ENCODE measurements at places on chromosomes 4 and X.

GRCh38 chr4:97548186-97548585, 595.1 kb downstream of the STPG2 start:
- no peaks in the 10 kb centered on the region for H3K36me3 ChIP-seq
- H3K4me3 ChIP-seq: no peak overlapping the region
- H3K4me1 ChIP-seq: no peaks in the 10 kb centered on the region
- H3K27ac ChIP-seq: no peak overlapping the region
- no peak for DNase-seq

- H3K27me3 ChIP-seq: no peaks in the 10 kb centered on the region
- H3K27ac ChIP-seq: no peak overlapping the region
- no peak overlapping the region for H3K4me3 ChIP-seq
- no peaks in the 10 kb centered on the region for H3K4me1 ChIP-seq
- no peaks in the 10 kb centered on the region for H3K36me3 ChIP-seq
Measured at GRCh38 chrX:132584936-132585335, 96.1 kb upstream of the MBNL3 start.

DNA sequence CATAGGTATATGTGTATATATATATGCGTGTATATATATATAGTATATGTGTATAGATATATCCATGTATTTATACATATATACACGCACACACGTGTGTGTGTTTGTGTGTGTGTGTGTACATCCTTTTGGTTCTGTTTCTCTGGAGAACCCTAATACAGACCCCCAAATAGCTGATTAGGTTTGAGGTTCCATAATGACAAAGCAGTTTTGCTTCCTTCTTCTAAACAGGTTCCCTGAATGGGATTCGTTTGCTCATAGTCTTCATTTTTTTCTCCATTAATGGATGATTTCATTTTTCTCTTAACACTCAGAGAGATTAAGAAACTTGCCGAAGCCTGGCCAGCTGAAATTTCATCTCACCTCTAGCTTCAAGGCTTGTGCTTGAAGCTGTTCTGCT, 234.0 kb upstream of the BCOR start:
- no peaks in the 10 kb centered on the region for H3K4me1 ChIP-seq
- peaks cover 2% of the 10 kb centered on the region for H3K36me3 ChIP-seq
- no peak overlapping the region for H3K27ac ChIP-seq

DNA sequence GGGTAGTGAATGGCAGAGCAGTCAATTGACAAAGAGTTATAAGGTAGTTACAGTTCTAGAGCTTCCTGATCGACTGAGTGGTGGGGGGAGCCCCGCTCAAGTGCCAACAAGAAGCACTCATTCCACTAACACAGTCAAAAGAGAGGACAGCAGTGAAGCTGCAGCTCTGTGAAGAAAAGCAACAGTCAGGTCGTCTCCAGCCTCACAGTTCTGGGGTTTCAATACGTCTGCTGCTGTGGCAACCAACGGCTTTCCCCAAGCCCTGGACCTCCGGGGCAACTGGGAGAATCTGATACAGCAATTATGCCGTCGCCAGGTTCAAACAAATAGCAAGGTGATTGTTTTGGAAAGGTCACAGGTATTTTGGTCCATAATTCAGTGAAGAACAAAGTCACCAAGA, 30.8 kb downstream of the GPM6B start:
- no peak overlapping the region for H3K4me3 ChIP-seq
- H3K27me3 ChIP-seq: no peaks in the 10 kb centered on the region
- DNase-seq: no peak
- H3K27ac ChIP-seq: no peak overlapping the region
- H3K4me1 ChIP-seq: no peaks in the 10 kb centered on the region
- no peaks in the 10 kb centered on the region for H3K36me3 ChIP-seq

- H3K36me3 ChIP-seq: no peaks in the 10 kb centered on the region
- no peak for DNase-seq
- H3K27me3 ChIP-seq: peaks cover 2% of the 10 kb centered on the region
- H3K27ac ChIP-seq: no peak overlapping the region
- H3K4me3 ChIP-seq: no peak overlapping the region
Measured at GRCh38 chrX:121009764-121010163, 24.2 kb upstream of the CT47A1 start.

DNA sequence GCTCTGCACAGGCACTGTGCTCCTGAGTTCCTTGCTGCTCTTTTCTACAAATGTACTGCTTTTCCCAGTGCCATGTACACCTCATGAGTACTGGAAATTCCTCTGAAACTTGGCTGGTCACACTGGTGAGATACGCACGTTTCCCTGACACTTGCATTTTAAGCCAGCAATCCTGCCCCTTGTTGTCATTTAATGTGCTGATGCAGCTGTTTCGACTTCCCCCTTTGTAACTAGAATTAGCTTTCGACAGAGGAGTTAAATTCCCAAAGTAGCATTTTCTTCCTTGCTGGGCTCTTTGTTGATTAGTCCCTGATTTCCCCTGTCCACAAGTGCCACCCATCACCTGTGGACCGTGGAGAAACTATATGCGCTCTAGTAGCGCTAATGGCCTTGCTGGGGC, 77.5 kb downstream of the IQCM start:
- no peak for DNase-seq
- H3K4me3 ChIP-seq: no peak overlapping the region
- no peak overlapping the region for H3K27ac ChIP-seq
- no peaks in the 10 kb centered on the region for H3K27me3 ChIP-seq
- H3K36me3 ChIP-seq: no peaks in the 10 kb centered on the region

DNA sequence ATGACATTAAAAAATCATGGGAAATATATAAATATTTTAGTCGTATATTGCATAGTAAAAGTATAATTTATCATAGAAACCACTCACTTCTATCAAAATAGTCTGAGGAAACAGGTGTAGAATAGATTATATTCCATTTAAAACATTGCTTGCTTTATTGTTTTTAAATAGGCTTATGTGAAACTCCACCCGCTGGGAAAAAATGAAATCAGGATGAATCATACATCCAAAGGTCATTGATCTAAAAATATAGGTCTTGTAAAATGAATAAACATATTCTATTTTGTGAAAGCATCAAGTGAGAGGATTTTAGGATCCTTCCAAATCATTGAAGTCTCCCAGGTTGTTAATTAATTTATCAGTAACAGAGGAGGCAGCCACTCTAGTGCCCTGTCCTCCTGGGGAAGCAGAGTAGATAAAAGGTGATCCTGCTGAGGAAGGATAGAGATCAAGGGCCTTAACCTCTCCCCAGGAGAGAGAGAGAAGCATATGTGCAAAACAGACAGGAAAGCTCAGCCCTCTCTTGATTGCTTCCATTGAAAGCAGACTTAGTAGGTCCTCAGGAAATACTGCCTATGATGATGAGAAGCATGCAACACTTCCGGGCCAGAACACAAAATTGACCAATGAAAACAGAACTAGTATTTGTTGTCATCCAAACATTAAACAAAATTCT, 96.8 kb upstream of the MAP9 start:
- H3K27ac ChIP-seq: no peak overlapping the region
- no peaks in the 10 kb centered on the region for H3K4me1 ChIP-seq
- H3K4me3 ChIP-seq: no peak overlapping the region

GRCh38 chr4:24229978-24230377, 340.1 kb upstream of the PPARGC1A start:
- DNase-seq: no peak
- H3K4me3 ChIP-seq: no peak overlapping the region
- no peaks in the 10 kb centered on the region for H3K36me3 ChIP-seq
- H3K4me1 ChIP-seq: no peaks in the 10 kb centered on the region
- no peak overlapping the region for H3K27ac ChIP-seq

- no peak overlapping the region for H3K4me3 ChIP-seq
- peaks cover 6% of the 10 kb centered on the region for H3K36me3 ChIP-seq
- DNase-seq: no peak
Measured at GRCh38 chr4:101230801-101231426, 116.4 kb downstream of the PPP3CA start.

DNA sequence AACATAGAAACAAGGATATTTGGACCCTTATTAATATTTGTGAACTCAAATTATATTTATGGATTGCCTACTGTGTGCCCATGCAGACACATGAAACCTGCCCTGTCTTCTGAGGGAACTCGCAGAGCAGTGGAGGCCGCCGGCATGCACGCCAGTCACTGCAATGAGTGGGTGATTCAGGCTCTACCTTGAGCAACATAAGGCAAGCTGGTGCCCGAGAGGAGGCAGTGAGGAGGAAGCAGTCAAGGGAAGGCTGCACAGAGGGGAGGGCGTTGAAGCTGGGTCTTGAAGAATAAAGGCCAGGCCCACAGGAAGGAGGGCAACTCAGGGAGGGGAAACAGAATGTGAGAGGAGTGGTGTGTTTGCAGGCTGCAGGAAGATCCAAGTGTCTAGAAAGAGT, 52.8 kb downstream of the PPEF2 start:
- no peak overlapping the region for H3K27ac ChIP-seq
- H3K4me3 ChIP-seq: no peak overlapping the region
- no peaks in the 10 kb centered on the region for H3K36me3 ChIP-seq
- H3K4me1 ChIP-seq: peaks cover 5% of the 10 kb centered on the region
- H3K27me3 ChIP-seq: peaks cover 6% of the 10 kb centered on the region

DNA sequence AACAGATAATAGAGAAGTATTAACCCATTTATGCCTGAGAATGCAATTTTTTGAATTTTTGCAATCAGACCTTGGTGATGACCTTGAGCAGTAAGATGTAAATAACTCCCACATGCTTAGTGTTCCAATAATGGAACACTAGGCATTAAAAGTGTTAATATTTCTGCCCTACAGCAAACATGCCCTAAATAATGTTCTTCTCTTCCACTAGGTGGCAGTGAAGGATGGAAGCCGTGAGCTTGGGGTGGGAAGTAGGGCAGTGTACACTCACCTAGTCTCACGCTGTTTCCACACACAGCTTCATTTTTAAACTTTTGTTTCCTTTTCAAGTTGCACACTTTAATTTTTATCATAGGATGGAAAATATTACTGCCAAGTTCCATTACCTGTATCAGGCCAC, 613.1 kb upstream of the HS3ST1 start:
- no peak for DNase-seq
- no peaks in the 10 kb centered on the region for H3K36me3 ChIP-seq
- no peak overlapping the region for H3K27ac ChIP-seq
- no peaks in the 10 kb centered on the region for H3K27me3 ChIP-seq
- no peak overlapping the region for H3K4me3 ChIP-seq
- no peaks in the 10 kb centered on the region for H3K4me1 ChIP-seq

GRCh38 chr4:89007338-89007939, 49.5 kb downstream of the FAM13A start:
- peaks cover 2% of the 10 kb centered on the region for H3K27me3 ChIP-seq
- H3K4me3 ChIP-seq: no peak overlapping the region
- H3K27ac ChIP-seq: no peak overlapping the region
- DNase-seq: no peak
- no peaks in the 10 kb centered on the region for H3K36me3 ChIP-seq

GRCh38 chr4:4803216-4803911, 56.1 kb upstream of the MSX1 start:
- H3K36me3 ChIP-seq: no peaks in the 10 kb centered on the region
- H3K27ac ChIP-seq: no peak overlapping the region
- no peaks in the 10 kb centered on the region for H3K4me1 ChIP-seq
- no peak for DNase-seq
- H3K4me3 ChIP-seq: no peak overlapping the region
- no peaks in the 10 kb centered on the region for H3K27me3 ChIP-seq

DNA sequence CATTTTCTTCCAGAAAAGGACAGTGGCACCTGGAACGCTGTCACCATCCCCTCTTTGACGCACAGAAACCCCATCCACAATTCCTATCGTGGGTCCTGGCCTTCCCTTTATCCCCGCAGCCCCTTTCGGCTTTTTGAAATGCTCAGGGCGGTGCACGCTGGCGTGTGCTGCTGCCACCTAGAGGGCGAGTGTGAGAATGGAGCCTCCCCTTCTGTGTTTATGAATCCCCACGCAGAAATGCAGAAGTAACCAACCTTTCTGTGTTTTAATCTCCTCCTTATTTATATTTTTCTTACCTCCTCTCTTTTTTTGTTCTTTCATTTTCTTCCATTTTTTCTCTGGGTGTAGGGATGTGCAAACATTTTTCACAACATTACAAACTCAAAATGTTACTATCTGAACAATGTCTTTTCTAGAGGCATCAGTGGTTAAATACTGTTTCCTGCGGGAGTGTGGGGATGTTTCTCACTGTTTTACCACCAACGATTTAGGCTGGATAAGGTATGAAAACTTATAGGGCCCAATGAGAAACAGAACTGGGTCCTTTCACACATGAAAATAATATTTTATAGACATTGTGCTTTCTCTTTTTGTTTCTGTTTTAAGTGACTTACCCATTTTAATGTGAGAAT, 50.0 kb downstream of the TMA16 start:
- DNase-seq: peak; percentile 69
- H3K27ac ChIP-seq: no peak overlapping the region
- no peaks in the 10 kb centered on the region for H3K36me3 ChIP-seq
- peaks cover 2% of the 10 kb centered on the region for H3K4me1 ChIP-seq
- H3K4me3 ChIP-seq: no peak overlapping the region

DNA sequence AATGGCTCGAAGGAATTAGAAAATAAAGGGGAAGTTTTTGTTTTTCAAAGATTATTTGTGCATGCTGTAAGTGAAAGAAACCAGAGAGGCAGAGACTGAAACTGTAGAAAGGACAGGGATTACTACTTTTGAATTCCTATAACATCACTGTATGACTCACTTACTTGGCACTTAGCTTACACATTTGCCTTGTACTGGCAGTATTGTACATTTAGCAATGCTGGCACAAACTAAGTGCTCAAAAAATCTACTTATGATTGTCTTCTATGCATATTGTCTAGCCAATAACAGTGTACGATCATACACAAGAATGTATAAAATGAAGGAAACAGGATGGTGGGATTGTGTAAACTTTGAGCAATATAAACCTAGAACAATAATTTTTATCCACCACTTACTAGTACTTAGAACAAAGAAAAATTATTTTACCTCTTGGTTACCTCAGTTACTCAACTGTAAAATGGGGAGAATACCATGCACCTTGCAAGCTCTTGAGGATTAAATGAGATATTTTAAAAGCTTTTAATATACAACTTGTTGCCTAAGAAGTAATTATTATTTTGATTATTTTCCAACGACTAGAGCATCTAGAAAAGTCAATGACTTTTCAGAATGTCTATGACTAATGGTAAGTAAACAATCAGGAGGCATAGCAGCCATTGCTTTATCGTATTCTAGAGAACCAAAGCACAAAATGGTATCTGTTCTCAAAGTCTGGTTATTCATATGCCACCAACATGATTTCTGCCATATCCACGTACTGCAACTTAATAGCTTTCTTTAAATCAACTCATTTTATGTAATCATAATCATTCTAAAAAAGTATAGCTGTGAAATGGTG, 4.7 kb downstream of the FAM120C start:
- no peak for DNase-seq
- H3K27me3 ChIP-seq: no peaks in the 10 kb centered on the region
- H3K36me3 ChIP-seq: peaks cover 29% of the 10 kb centered on the region

DNA sequence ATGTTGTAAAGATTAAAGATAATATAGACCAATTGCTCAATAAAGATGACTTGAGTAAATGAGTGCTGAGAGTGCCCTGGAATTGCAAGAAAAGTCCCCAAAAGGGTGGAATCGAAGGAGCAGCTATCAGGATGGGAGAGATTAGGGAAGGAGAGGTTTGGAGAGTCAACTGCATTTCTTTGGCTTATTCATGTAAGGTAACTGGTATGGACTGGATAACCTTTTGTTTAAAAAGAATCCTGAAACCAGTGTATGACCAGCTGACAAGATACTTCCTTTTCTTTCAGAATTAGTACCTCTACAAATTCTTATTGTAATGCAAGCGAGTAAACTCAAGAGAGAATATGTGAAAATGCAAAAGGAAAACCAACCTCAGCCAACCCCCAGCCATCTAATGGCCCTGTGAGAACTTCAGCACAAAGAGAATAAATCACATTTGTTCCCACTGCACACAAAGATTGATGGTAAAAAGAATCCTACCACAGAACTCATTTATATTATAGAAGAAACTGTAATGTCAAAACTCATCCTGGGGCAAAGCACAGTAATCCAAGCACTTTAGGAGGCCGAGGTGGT, 24.5 kb upstream of the SPP1 start:
- H3K27me3 ChIP-seq: peaks cover 20% of the 10 kb centered on the region
- H3K4me3 ChIP-seq: no peak overlapping the region
- no peak for DNase-seq
- no peak overlapping the region for H3K27ac ChIP-seq

Measured in activated naive CD8-positive, alpha-beta T cell treated with anti-CD3 and anti-CD28 coated beads, Interleukin-2, amount 10 ng/mL, durations not matched to agents 7 days and 5 days (primary cell).